CD4-positive, alpha-beta T cell treated with Interleukin-17A for 4 hours (primary cell): ENCODE measurements at places on chromosomes 16 and 17.
A peak's percentile ranks its signal among the peaks of the same experiment; 100 is the strongest.

GRCh38 chr17:63991611-63992010 lies 6.5 kb upstream of the PRR29 start:
- DNase-seq = no peak

DNA sequence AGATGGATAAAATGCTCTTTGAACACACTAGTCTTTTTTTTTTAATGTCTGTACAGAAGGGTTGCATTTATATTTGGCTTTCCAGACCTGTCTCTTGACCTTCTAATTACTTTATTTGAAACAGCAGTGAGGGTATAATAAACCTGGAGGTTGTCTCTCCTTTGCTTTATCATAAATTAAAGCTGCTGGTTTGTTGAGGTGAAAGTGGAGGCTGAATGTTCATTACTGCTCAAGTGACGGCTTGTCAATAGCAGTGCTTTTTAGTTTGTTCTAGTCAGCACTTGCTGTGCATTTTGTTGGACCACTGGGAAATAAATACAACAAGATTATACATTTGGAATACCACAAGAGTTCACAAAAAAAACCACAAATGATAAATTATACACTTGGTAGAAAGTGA lies 264.2 kb downstream of the IRX3 start:
- DNase-seq = no peak

- DNase-seq = no peak
Measured at GRCh38 chr16:59973966-59974365, 1239.8 kb upstream of the GOT2 start.

DNA sequence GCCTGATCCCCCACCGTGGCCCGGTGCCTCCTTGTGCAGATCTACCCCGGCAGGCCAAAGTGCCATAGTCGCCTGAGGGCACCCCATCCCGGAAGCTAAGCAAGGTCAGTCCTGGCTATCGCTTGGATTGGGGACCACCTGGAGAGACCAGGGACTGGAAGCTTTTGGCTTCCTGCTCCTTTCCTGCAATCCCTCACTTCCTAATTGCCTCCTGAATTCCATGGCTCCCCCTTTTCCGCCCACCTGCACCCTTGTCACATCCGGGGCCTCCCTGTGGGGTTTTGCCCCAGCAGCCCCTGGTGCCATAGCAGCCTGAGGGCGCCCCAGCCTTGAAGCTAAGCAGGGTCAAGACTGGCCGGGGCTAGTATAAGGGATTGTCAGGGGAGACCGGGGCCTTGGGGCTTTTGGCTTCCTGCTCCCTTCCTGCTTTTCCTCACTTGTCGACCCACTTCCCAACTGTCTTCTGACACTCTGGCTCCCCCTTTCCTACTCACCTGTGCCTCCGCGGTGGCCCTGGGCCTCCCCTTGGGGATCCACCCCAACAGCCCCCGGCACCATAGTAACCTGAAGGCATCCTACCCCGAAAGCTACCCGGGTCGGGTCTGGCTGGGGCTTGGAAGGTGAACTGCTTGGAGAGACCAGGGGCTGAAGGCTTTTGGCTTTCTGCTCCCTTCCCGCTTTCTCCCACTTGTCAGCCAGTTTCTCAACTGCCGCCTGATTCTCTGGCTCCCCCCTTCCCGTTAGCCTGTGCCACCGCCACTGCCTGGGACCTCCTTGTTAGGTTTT lies 2293.6 kb downstream of the TP53TG3F start:
- no peak for DNase-seq

- no peak for DNase-seq
Measured at GRCh38 chr16:70651524-70651923, 5.2 kb downstream of the IL34 start.

GRCh38 chr17:27660436-27660835 lies 29.4 kb downstream of the LGALS9 start:
- DNase-seq = no peak

DNA sequence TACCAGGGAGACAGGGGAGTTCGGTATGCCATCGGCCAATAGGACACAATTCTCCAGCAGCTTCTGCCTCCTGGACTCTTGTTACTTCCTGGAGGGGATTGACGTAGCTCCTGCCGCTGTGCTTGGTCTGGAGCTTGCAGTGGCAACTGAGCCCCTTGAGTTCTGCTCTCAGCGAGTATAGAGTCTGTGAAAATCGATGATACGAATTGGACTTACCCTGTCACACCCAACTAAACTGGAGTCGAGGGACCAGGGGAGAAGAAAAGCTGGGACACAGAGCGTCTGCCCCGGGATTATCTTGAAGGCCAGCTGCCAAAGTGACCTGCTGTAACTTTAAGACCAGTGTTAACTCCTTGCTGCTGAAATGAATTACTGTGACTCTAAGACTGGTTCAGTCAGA lies 22.2 kb downstream of the SEC14L1 start:
- no peak for DNase-seq

DNA sequence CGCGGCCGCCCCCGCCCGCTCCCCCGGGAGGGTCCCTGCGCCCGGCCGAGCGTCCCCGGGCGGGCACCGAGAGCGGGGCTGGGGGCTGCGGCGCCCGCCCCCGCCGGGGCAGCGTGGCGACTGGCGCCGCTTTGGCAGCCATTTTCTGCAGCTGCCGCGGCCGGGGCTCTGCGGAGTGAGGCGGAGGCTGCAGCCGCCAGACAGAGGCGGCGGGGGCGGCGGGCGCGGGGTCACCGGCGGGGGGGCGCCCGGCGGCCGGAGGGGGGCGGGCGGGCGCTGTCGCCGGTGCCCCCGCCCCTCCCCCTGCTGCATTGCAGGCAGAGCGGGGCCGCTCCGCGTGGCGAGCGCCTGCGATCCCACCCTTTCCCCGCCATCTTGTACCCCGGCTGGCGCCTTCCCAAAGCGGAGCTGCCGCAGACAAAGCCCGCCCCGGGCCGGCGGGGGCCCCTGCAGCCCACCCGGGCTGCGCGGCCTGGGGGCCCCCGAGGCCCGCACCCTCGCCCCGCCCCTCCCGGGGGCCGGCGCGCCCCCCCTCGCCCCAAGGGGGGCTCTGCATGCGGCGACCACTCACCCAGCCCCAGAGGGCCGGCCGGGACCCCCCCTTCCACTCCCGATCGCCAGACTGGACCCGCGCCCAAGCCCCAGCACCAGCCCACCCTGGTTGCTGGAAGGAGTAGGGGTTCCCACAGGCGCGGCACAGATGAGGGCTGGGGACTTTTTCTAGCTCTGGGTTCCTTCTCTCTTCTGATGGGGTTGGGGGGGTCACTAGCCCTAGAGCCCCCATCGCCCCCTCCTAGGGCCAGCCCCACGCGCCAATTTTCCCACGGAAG lies 16.6 kb upstream of the CBX8 start:
- peak; percentile 24 for DNase-seq

- DNase-seq = no peak
Measured at GRCh38 chr17:51353296-51353695, 93.0 kb downstream of the UTP18 start.

DNA sequence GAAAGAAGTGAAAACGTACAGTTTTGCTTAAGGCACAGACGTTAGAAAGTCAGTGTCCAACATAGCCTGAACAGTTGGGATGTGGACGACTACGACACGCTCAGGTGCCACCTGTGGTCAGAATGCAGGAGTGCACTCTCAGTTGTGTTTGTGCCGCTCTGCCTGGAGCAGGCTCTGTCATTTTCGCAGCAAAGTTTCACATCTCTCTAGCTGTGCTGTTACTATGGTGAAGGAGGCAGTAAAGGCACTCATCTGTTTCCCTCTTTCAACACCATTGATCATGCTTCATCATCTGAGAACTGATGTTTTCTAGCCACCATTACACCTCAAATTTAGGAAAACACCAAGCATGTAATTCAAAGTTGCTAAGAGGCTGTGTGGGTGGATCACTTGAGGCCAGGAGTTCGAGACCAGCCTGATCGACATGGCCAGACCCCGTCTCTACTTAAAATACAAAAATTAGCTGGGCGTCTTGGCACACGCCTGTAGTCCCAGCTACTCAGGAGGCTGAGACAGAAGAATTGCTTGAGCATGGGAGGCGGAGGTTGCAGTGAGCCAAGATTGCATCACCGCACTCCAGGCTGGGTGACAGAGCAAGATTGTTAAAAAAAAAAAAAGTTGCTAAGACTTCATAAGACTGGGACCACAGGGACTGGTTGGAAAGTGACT lies 44.9 kb upstream of the DNAJA2 start:
- DNase-seq = peak; percentile 37

DNA sequence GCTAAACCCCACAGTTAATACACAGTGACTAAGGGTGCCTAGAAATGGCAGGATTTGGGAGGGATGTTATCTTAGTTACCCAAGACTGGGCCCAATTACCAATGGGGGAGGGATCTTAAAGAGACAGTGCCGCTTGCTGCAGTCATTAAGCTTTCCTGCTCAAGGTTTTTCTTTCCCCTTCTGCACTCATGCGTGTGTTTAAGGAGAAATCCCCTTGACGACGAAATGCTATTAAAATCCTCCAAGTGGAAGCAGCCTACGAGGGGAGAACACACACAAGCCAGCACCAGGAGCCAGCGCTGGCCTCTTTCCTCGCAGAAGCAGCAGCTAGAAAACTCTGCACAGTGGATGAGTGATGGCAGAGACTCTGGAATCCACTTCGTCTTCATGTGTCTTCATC lies 22.0 kb downstream of the SALL1 start:
- DNase-seq = no peak

GRCh38 chr16:79721270-79721669 lies 120.7 kb upstream of the MAF start:
- DNase-seq = no peak
